ENCODE measurements at places on chromosomes 7 and 10. TPM values are rescaled to one million over a fixed set of nuclear protein-coding genes. Genes with fewer than 3 reads are reported as not detected.

Gene SYT15
- total RNA-seq: 2.7 TPM

Gene CFAP69
- total RNA-seq: 1.7 TPM

Gene JAKMIP3
- 1.1 TPM for total RNA-seq

Gene ANKRD22
- total RNA-seq: 0.31 TPM

Gene IFIT3
- 4.5 TPM for total RNA-seq

Gene C10orf105
- not detected for total RNA-seq

Gene MORN4
- 6.5 TPM for total RNA-seq

Gene PBLD
- 3.3 TPM for total RNA-seq

Gene LIPF
- total RNA-seq: not detected

Gene PDZD7
- total RNA-seq: 0.67 TPM

Gene RPEL1
- total RNA-seq: not detected

Gene SSC4D
- 1.4 TPM for total RNA-seq

Gene CREB5
- total RNA-seq: 4.7 TPM

Gene ENO4
- total RNA-seq: 0.47 TPM

Gene FGFR2
- 0.43 TPM for total RNA-seq

Gene CCL24
- not detected for total RNA-seq

Gene TCF7L2
- total RNA-seq: 17.8 TPM

Gene INPP5A
- 12.8 TPM for total RNA-seq

Gene PAX4
- total RNA-seq: not detected

Gene GPR15LG
- not detected for total RNA-seq

Gene SPDYE2
- not detected for total RNA-seq

Gene RELN
- not detected for total RNA-seq

Gene PTF1A
- total RNA-seq: not detected

Gene GIMAP5
- total RNA-seq: not detected

Gene COBL
- 4.0 TPM for total RNA-seq

Gene GHRHR
- total RNA-seq: not detected

Gene FFAR4
- total RNA-seq: 0.08 TPM

Gene CRHR2
- total RNA-seq: 0.06 TPM

Gene NUPR2
- total RNA-seq: not detected

Gene ABCB1
- total RNA-seq: 0.02 TPM

Gene SMIM30
- total RNA-seq: 33.6 TPM
